CD4-positive, alpha-beta T cell treated with Interleukin-21 for 1 hour (primary cell): ENCODE measurements at places on chromosomes 16 and 17.

- no peak for DNase-seq
These were observed 14.8 kb downstream of the PKD1L3 start for GRCh38 chr16:71985262-71985974.

DNA sequence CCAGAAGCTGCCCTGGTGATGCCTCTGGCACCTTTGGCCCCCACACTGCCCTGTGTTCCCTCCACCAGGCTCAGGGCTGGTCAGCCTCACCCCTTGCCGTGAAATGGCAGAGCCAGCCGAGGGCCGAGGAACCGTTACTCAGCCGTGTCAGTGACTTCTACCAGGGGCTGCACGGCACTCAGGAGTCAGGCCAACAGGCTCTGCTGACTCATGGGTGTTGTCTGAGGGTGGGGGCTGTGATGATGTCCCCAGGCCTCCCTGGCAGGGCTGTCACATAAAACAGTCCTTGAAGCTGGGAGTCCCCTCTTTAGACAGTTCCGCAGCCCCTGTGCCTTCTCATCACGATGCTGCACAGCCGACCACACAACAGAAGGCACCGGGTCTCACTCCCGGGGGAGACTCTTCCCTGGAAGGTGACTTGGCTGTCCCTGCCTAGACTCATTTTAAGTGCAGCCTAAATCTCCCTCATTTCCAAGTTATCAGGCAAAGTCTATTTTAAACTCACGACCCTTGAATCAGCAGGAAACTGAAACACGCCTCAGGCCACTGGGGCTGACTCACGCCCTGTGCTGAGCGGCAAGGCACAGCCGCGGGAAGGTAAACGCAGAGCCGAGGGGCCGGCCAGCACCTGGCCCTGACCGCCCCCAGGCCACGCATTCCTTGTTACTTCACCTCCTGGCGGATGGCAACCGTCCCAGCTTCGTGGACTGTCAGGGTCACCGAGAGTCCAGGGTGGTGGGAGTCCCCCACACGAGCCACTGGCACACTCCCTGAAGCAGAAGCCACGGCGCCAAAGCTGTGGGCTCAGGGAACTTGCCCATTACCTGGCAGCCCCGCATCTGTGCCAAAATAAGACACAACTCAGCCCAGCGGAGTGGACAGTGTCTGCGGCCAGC is 102.6 kb downstream of the ZNF778 start:
- DNase-seq = peak; percentile 12

DNA sequence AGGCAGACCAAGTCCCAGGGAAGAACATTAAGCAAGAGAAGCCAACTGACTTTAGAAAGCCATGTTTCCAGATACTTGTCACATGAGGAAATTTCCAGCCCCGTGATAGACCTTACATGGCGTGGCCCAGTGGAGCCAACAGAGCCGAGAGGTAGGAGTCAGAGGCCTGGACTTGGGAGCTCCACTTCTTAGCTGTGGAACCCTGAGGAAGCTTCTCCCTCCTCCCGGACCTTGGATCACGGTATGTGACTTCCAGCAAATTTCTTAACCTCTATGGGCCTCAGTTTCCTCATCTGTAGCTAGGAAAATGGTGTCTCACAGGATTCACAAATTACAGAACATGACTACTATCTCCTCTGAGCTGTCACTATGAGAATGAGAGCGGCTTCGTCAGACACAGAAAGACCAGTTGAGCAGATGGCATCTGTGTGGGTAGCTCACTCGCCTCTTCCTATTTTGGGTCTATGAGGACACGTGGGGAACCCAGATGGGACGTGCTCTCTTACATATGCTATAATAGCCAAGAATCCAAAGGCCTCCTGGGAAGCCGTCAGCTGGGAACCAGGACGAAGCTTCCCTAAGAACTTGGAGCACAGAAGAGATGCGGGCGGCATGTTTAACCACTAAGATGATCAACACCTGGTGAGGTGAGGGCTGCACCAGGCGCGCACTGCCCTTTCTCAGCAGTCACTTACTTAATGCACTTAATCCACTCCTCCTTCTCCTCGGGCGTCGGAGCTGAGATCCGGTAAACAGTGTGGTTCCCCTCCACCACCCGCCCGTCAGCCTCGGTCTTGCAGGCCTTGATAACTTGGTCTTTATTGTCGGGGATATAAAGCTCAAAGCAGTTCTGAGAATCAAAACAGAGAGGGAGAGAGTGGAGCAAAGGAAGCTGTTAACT is 102.3 kb downstream of the CYTH1 start:
- no peak for DNase-seq

GRCh38 chr17:22409160-22409751 is 716.9 kb downstream of the KCNJ18 start:
- DNase-seq = no peak

DNA sequence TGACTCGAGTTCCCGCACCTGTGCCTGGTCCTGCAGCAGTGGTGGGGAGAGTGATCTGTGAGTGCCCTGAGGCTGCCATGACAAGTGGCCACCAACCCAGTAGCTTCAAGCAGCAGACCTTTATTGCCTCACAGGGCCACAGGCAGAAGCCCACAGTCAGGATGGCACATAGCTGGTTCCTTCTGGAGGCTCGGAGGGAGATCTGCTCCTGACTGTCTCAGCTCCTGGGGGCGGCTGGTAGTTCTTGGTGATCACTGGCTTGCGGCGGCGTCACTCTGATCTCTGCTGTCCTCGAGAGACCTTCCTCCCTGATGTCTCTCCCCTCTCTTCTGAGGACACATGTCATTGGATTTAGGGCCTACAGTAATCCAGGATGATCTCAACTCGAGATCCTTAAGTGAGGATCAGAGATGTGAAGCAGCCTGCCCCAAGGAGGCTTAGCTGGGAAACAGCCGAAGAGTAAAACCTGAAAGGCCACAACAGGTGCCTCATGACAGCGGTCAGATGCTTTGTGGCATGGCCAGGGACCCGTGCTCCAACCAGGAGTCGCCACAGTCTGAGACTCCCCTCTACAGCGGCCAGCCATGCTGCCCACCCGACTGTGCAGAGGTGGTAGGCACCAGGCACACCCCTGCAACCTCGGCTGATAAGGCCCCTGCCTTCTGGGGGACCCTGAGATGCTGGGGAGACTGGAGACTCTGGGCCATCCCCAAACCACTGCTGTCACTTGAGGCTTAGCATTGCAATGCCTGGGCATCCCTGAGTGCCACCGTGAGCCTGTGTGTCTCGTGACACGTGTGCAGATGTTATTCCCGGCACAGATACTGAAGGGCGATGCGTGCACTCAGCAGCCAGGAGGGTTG is 30.0 kb upstream of the SLC38A10 start:
- no peak for DNase-seq

- no peak for DNase-seq
These were observed 224.0 kb upstream of the TNRC6C start for GRCh38 chr17:77734371-77735080.

GRCh38 chr17:73347351-73347750 is 35.5 kb upstream of the CDC42EP4 start:
- no peak for DNase-seq

- peak; percentile 34 for DNase-seq
These were observed 20.6 kb upstream of the MAPT start for GRCh38 chr17:45873728-45874127.

- DNase-seq = no peak
These were observed 19.5 kb downstream of the CNGB1 start for GRCh38 chr16:57951204-57951960.

GRCh38 chr17:29162909-29163341 is 17.3 kb downstream of the MYO18A start:
- DNase-seq = no peak

DNA sequence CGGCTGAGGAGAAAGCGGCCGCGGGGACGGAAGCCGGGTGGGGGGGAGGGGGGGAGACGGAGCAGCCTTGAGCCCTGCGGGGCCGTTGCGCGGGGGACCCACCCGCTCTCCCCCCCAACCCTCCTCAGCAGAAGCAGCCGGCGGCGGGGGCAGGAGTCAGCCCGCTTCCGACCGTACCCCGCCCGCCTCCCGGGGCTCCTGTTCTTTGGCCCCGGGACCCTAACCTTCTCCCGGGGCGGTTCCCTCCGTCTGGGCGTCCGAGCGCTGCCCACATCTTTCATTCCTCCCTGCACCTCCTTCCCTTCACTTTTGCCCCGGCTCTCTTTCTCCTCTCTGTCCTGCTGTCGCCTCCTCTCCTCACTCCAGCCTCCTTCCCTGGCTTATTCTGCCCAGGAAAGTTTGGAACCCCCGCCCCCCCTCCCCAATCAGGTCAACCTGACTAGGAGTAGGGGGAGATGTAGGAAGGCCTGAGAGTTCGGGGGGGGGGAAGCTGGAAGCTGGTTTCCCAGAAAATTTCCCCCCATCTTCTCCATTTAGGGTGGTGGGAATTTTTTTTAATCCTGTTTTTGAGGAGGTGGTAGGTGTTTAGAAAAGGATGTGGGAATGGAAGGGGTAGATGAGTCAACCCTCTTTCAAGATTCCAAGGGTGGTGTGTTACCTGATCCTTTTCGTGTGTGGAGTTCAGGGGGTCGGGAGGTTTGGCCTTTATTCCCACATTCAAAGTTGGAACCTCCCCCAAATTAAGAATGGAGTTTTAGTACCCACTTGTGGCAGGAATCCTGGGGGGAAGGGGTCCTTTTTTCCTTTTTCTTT is 427 bp upstream of the NLK start:
- no peak for DNase-seq

- no peak for DNase-seq
These were observed 100.0 kb upstream of the ZNF469 start for GRCh38 chr16:88282564-88283395.

- no peak for DNase-seq
These were observed 5.5 kb downstream of the TRAF7 start for GRCh38 chr16:2160915-2161551.

GRCh38 chr17:64091116-64091515 is 38.8 kb downstream of the ERN1 start:
- no peak for DNase-seq

DNA sequence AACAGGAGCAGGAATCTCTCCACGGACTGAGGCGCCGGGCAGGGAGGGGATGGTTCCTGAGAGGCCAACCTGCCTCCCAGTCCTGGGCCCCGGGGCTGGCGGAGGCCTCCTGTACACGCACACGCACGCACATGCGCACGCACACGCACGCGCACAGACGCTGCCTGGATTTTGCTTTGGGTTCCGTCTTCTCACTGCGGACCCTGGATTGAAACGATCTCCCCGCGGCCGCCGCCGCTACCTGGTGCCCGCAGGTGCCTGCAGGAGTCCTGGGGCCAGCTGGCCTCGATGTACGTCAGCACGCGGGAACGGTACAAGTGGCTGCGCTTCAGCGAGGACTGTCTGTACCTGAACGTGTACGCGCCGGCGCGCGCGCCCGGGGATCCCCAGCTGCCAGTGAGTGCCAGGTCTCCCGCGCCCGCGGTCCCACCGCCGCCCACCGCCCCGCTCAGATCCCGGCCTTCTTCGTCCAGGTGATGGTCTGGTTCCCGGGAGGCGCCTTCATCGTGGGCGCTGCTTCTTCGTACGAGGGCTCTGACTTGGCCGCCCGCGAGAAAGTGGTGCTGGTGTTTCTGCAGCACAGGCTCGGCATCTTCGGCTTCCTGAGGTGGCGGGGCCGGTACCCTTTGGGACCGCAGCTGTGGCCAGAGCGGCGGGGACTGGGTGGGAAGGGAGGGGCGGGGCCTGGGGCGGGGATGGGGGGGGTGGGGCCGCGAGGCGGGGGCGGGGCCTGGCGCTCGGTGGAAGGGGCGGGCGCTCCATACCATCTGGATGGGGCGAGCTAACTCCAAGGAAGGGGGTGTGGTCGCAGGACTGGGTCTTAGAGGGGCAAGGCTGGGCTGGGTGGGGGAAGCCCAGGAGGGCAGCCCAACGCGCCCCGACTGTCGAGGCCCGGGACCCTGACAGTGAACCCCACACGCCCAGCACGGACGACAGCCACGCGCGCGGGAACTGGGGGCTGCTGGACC is 12.3 kb downstream of the CES4A start:
- peak; percentile 69 for DNase-seq

DNA sequence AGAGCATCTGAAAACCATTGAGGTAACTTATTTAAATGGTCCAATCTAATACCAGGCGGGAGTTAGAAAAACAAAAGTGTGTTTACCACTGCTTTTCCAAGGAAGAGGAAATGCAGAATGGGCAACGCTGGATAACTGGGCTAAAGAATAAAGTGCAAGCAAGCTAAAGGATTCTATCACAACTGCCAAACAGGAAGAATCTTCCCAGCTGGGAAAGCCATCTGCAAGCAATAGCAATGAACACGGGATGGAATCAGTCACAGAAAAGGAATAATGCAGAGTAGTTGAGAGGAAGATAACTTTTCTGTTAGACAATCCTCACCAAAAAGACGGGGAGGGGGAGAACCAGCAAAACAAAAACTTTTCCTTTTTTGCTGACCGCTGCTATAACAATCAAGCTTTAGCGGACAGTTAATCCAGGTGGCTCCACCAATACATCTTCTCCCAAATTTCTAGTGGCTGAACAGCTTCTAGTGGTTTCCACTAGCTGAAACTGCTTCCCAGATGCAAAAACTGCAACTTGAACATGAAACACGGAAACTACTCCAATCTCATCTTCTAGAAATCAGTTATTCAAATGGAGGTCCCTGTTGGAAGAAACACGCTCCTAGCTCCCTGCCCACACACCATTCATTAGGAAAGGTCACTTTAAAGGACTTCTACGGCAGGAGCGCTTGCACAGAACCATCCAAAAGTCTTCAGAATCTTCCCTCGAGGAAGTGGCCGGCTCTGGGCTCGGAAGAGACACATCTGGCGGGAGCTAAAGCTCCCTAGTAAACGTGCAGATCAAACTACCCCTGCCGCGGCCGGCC is 929 bp downstream of the TMEM11 start:
- no peak for DNase-seq

DNA sequence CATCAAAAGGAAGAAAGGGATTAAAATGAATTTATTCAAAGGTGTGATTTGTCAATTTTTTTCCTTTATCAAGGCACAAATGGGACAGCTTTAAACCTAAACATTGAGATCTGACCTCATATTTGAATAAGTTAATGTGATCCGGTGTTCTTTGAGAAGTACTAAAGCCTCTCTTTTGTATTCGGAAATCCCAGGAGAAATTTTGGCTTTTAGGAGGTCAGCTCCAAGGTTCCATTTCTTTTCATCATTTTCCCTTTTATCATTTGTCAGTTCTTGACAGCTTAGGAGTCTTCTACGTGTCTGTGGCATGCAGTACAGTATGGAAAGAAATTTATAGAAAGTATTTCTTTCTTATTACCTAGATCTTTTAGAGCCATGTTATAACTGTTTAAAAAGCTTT is 873.4 kb upstream of the CDH8 start:
- DNase-seq = no peak

- DNase-seq = no peak
These were observed 534 bp downstream of the ARL2BP start for GRCh38 chr16:57245472-57246113.

DNA sequence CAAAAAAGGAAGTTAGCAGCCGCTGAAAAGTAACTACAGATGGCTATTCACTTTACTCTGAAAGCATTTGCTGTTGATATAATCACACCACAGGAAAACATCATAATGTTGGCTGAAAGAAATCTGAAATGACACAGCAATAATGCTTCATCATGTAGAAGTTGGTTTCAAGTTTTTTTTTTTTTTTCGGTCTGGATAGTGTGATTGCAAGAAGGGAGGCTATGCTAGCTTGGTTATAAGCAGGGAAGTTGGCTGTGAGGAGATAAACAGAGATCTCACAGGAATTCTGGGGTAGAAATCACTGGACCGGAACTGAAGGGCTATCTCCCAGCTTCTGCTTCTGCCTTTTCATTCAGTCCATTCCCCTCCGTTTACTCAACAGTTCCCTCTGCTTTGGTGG is 57.9 kb downstream of the MYO1D start:
- DNase-seq = no peak

GRCh38 chr16:57027067-57027466 is 37.7 kb downstream of the NLRC5 start:
- DNase-seq = no peak
